ENCODE measurements at places on chromosomes 2 and 18. TPM values are rescaled to one million over a fixed set of nuclear protein-coding genes. Genes with fewer than 3 reads are reported as not detected.

Gene TRIM43
- total RNA-seq = not detected

DNA sequence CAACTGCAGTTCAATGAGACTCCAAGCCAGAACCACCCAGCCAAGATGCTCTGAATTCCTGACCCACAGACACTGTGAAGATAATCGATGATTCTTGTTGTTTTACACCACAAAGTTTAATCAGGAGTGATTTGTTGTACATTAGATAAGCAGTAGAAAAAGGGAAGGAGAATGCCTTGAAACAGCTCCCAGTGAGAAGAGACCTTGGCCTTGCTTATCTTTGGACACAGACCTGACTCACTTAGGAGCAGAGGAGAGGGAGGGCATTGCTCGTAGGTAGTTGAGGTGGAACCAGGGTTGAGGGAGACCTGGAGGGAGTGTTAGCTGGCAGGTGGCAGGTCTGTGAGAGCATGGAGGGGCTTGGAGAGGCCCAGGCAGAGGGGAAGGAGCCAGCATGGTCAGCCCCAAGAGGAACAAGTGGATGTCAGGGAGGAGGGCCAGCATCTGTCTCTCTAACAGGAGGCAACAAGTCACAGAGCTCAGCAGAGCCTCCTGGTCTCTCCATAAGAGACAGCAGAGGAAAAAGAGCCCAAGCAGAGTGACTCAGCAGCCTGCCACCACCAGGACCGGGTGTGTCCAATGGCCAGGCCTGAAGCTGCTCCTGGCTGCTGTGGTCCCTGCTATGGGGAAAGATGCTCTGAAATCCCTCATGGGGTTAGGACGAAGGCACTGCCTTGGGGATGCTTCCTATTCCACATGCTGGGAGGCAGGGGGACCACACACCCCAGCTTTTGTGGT, 161.6 kb upstream of the CAPN13 start:
- DNase-seq = no peak

GRCh38 chr18:48928787-48929186, 22.0 kb downstream of the SMAD7 start:
- no peak for DNase-seq

Gene CHPF
- total RNA-seq = 93.1 TPM

Gene SCYGR4
- total RNA-seq = not detected

- DNase-seq = no peak
These were observed 34.8 kb upstream of the TMEM177 start for GRCh38 chr2:119644186-119644585.

- no peak for DNase-seq
These were observed 40.5 kb downstream of the ALMS1 start for GRCh38 chr2:73426176-73426575.

DNA sequence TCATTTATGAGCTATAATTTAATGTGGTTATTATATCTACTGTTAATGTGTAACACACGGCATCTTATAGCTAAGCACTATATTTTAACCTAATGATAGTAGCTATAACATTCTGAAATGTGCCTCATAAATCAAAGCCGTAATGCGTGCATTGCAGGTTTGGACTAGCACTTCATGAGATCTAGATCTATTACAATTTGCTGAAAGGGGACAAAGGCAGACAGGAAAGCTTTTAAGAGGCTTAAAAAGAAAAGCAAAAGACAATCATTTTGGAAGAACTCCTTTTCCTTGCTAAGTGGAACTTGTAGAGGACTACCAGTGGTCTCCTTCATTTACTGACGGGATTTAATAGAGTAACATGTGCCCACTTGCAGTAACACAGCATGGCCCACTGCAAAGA, 213.1 kb downstream of the NBAS start:
- DNase-seq = no peak

- DNase-seq = no peak
These were observed 17.8 kb downstream of the CFAP210 start for GRCh38 chr2:169676357-169676756.

GRCh38 chr2:238505119-238505891, 78.6 kb downstream of the ASB1 start:
- DNase-seq = no peak

- peak; percentile 46 for DNase-seq
These were observed 188.8 kb downstream of the ZEB2 start for GRCh38 chr2:144330951-144331673.

Gene TNFAIP6
- total RNA-seq = not detected

Gene CD302
- 1.3 TPM for total RNA-seq

DNA sequence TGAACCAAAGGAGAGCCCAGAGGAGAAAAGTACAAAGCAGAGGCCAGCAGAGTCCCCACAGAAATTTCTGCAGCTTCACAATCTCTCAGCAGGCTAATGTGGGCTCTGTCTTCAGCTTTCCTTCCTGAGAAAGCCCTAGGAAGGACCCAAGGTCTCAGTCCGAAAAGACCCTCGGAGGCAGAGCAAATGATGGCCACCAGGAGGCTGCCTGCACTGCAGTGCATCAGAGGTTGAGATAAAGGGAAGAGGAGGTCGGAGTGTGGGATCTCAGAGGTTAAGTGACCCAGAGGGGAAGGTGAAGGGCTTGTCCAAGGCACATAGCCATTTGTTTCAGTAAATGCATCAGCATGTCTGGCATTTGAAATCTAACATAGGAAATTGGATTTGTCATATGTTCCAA, 299.1 kb upstream of the SLC14A2 start:
- DNase-seq = no peak

GRCh38 chr18:69882965-69883668, 64.6 kb downstream of the CD226 start:
- no peak for DNase-seq

- no peak for DNase-seq
These were observed 106.0 kb upstream of the PKDCC start for GRCh38 chr2:41941831-41942230.

Gene CLIP4
- total RNA-seq = 28.2 TPM

DNA sequence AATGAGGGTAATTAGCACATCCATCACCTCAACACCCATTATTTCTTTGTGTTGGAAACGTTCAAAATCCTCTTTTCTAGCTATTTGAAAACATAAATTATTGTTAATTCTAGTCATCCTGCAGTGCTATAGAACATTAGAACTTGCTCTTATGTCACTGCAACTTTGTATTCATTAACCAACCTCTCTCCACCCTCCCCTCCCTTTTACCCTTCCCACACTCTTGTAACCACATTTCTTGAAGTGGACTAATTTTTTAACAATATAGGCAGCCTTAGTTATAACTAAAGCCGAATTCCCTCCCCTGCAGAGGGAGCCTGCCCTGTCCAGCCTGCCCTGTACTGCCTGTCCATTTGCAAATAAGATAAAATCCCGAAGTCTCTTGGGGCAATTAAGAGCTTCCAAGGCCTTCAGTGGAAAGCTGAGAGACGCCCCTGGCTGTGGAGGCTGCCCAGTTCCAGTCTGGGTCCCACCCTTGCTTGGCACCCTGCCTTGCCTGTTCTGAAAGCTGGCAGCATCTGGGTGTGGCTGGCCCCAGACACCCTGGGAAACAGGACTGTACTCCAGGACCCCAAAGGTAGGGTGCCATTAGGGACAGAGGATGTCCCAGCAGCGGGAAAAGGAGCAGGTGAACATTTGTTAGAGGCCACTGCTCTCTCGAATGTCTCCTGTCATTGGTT, 65.1 kb downstream of the MEX3C start:
- DNase-seq = no peak

GRCh38 chr2:55213822-55214221, 18.3 kb downstream of the CLHC1 start:
- no peak for DNase-seq

DNA sequence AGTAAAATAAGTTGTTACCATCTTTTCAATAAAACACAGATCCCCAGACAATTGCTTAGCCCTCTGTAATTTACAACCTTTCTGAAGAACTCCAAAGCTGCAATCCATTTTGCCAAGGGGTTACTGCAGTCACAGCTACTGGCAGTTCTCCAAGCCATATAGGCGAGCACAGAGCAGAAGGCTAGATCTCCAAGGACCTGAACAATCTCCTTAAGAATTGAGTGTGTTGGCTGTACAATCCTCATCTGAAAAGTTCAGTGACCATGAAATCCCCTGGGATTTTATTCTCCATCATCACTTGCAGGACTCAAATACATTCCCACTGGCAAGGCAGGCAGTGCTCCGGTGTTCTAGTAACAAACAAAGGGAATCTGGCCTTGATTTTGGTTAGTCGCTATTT, 103.9 kb upstream of the LRP1B start:
- DNase-seq = no peak

- DNase-seq = no peak
These were observed 1232.6 kb upstream of the NRXN1 start for GRCh38 chr2:52264488-52264887.

DNA sequence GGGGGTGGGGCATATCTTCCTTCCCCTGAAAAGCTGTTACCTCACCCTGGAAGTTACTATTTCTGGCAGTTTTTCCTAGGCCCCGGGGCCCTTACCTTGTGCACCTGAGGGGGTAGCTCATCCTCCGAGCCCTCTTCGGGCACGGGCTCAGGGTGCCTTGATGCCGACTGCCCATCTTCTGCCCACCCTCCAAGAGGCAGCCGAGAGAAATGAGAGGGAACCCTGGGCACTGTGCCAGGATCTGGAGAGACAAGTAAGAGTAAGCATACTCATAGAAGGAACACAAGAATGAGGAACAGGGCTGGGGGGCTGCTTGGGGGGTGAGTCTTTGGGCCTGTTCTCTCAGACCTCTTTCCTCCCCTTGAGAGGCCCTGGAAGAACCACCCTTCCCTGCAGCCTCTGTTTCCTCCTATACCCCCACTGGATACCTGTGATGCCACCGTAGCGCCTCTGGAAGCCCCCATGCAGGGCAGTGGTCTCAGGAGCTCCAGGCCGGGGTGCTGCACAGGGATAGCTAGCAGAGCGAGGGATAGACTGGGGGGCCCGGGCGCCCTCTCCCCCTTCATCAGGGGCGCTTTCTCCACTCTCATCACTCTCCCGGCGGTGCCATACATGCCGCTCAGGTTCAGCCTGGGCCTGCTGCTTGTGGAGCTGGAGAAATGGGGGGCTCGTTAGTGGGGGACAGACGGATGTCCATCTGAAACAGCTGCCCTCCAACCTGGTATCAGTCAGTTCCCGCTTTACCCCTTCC, 2.1 kb upstream of the ABCB6 start:
- DNase-seq = no peak

Gene TOGARAM2
- 0.24 TPM for total RNA-seq

GRCh38 chr2:195984923-195985726, 83.5 kb downstream of the DNAH7 start:
- no peak for DNase-seq

GRCh38 chr2:170712653-170713542, 2.2 kb upstream of the SP5 start:
- DNase-seq = no peak

DNA sequence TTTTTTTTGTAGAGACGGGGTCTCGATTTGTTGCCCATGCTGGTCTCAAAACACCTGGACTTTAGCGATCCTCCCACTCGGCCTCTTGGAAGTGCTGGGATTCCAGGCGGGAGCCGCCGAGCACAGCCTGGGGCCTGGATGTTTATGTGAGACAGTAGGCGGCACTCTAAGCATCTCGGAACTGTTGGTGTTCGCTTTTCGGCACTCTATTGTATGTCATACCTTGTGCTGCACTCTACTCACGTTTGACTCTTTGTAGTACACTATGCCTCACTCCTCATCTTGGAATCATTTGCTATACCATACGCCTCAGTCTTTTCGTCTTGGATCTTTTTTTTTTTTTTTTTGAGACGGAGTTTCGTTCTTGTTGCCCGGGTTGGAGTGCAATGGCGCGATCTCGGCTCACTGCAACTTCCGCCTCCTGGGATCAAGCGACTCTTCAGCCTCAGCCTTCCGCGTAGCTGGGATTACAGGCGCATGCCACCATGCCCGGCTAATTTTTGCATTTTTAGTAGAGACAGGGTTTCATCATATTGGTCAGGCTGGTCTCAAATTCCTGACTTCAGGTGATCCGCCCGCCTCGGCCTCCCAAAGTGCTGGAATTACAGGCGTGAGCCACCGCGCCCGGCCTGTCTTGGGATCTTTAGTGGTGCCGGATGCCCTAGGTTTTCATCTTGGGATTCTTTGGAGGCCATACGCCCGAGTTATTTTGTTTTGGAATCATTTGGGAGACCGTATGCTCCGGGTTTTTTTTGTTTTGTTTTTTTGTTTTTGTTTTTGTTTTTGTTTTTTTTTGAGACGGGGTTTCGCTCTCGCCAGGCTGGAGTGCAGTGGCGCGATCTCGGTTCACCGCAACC, 24.2 kb upstream of the ZDBF2 start:
- no peak for DNase-seq

Gene ERMN
- total RNA-seq = not detected

DNA sequence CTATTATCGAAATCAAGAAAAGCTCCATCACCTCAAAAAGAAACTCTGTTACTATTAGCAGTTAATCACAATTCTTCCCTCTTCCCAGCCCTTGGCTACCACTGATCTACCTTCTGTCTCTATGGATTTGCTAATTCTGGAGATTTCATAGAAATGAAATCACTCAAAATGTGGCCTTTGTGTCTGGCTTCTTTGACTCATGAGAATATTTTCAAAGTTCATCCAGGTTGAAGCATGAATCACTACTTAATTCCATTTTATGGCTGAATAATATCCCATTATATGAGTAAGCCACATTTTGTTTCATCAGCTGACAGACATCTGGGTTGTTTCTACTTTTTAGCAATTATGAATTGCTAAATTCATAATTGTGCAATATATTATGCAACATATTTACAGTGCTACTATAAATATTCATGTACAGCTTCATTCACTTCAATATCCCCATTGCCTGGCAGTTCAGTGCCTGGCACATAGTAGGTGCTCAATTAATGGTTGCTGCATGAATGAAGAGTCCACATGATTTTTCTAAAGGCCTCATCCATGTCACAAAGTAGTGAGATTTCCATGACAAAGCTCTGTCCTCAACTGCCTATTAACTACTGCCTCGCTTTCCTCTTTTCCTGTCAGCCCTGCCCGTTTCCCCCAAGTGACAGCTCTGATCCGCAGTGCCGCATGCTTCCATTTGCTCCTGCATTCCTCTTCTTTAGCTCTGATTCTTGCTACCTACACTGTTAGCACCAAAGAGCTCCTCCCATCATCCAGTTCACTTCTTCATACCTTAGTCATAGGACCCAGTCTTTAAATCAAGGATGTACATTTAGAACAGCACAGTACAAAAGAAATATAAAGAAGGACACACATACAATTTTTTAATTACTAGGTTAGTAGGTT, 32.8 kb downstream of the CCDC93 start:
- peak; percentile 95 for DNase-seq

Gene PASK
- total RNA-seq = 9.7 TPM

Gene IL1F10
- total RNA-seq = not detected

DNA sequence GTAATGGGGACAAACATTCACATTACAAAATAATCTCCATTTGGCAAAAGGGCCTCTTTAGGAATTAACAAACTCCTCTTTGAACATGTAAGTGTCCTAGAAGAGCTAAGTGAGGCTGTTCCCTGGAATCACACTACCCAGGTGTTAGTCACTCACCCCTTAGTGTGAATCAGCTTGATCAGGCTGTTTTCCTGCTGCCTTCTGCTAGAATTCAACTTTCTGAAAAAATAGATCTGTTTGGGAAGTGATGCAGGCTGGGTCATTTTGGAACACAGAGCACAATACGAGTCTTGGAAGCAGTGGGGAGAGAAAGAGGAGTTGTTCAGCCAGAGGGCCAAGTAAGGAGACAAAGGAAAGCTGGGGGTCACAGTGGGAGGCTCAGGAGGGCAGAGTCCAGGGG, 40.0 kb downstream of the TTC32 start:
- DNase-seq = no peak
